WERI-Rb-1 (cell line): ENCODE measurements at places on chromosomes 6 and 20.

- DNase-seq, result no peak
Measured at GRCh38 chr6:39933669-39934130, 562 bp downstream of the MOCS1 start.

DNA sequence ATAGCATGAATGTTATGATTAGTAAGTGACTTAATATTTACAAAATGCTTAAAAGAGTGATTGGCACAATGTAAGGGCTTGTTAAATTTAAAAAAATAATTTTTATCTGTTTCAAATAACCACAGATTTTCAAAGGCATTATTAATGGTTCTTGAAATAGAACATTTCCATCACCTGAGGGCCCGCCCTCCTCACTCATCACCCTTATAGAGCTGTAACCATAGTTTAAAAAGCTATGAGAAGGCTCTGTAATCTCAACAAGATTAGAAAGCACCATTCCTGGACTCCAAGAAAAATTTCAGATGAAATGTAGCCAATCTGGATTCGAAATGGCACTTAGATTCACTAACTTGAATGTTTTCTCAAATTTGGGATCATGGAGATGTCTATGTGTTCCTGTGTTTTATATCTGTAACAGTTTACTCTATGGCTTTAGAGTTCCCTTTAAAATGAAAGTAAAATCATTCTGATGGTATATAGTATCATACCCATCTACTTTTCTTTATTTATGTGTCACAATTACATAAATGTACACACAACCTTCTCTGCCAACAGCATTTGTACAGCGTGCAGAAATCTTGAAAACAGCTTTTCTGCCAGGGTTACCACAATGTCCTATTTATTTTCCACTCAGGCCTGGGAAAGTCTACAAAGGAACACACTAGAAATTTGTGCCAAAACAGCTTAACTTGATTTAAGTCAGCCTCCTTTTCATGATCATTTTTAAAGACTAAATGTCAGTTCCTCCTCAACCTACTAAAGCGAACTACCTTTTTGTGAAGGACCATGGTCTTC is 207.7 kb downstream of the TBX18 start:
- DNase-seq, result no peak

DNA sequence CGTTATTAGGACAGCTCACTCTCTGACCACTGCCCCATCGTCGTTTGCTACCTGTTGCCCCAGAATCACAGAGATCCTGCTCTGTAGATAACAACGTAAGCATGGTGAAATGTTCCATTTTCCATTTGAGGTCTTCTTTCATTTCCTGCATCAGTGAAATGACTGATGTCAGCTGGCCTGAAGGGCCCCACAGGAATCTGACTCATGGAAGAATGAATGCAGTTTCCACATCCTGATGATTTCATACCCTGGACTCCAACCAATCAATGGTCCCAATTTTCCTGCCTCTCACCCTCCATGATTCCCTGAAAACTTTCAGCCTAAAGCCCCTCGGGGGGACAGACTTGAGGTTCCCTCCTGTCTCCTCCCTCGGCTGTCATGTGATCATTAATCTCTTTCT is 394.4 kb upstream of the CDH4 start:
- no peak for DNase-seq

- DNase-seq, result no peak
Measured at GRCh38 chr6:24576447-24576846, 69.5 kb downstream of the KIAA0319 start.

GRCh38 chr20:45817376-45818194 is 5.1 kb downstream of the UBE2C start:
- DNase-seq, result no peak

GRCh38 chr6:73704260-73704659 is 8.3 kb downstream of the CD109 start:
- DNase-seq, result no peak

- peak; percentile 72 for DNase-seq
Measured at GRCh38 chr20:25544734-25545133, 40.6 kb downstream of the NINL start.
